A673 (cell line): ENCODE measurements at places on chromosomes 3 and 15.

- DNase-seq = no peak
These were observed 16.6 kb downstream of the KLF15 start for GRCh38 chr3:126340596-126340942.

DNA sequence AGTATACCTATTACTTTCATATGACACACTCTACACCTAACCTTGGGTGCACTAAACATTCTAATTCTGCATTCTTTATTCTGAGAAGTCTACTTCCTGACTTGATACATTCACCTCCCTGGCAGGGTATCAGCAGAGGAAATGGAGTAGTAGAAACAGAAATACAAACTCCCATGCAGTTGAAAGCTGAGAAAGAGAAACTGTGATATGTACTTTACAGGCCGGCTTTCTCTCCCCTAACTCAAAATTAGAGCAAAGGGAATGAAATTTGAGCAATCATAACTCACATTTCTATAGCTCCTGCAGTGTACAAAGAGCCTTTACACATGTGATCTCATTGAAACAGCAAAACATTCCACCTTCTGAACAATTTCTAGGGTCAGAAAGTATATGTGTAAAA, 135.5 kb upstream of the COL8A1 start:
- no peak for DNase-seq

- DNase-seq = no peak
These were observed 82.3 kb downstream of the RBPMS2 start for GRCh38 chr15:64693134-64693533.

GRCh38 chr3:142915636-142916035, 26.8 kb upstream of the PCOLCE2 start:
- no peak for DNase-seq

- no peak for DNase-seq
These were observed 132.1 kb downstream of the FEZF2 start for GRCh38 chr3:62241279-62241678.

- peak; percentile 65 for DNase-seq
These were observed 14.1 kb downstream of the KLF15 start for GRCh38 chr3:126342991-126343648.

- no peak for DNase-seq
These were observed 324.6 kb upstream of the IL12A start for GRCh38 chr3:159664006-159664405.

DNA sequence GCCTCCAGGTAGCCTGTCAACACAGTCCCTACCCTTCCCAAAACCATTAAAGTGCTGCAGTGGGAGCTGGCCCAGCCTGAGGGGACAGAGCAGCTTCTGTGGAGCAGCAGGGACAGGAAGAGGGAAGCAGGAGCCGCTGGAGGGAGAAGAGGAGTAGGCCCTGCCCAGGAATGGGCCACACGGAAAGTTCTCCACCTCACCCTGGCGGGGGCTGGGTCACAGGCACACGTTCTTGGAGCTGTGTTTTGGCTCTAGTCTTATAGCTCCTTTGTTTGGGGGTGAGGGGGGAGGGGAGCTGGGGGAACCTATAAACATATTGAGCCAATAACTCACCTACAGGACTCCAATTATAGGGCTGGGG, 508.6 kb downstream of the SHQ1 start:
- no peak for DNase-seq

GRCh38 chr3:187044867-187045552, 94.3 kb downstream of the RPL39L start:
- peak; percentile 34 for DNase-seq

DNA sequence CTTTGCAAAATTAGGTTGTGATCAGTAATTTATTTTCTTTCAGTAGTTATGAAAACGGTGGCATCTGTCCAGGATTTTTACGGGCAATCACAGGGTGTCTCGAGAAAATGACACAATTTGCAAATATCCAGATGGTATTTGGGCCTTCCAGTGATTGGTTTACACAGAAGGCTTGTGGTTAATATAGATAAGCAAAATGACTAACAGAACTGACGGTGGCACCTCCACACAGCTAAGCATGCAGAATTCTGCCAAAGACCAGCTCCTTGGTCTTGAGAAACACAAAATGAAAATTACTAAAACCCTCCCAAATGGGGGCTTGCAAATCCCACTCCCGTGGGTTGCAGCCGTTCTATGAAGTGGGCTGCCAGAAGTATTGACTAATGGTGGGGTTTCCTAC, 5.5 kb downstream of the ARHGEF3 start:
- no peak for DNase-seq

- DNase-seq = no peak
These were observed 292.1 kb downstream of the LPP start for GRCh38 chr3:188446014-188446413.

DNA sequence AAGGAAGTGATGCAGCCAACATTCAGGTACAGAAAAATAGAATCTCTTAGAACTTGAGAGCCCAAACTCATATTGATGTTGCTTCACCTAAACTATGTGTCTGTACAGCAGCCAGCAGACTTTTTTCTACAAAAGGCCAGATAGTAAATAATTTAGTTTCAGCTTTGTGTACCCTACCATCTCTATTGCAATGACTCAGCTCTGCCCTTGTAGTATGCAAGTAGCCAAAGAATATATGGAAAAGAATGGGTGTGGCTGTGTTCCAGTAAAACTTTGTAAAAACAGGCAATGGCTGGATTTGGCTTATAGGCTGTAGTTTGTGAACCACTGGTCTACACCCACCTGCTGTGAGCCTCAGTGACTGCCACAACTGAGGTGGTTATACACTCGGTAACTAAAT, 392.5 kb upstream of the RARB start:
- DNase-seq = no peak

DNA sequence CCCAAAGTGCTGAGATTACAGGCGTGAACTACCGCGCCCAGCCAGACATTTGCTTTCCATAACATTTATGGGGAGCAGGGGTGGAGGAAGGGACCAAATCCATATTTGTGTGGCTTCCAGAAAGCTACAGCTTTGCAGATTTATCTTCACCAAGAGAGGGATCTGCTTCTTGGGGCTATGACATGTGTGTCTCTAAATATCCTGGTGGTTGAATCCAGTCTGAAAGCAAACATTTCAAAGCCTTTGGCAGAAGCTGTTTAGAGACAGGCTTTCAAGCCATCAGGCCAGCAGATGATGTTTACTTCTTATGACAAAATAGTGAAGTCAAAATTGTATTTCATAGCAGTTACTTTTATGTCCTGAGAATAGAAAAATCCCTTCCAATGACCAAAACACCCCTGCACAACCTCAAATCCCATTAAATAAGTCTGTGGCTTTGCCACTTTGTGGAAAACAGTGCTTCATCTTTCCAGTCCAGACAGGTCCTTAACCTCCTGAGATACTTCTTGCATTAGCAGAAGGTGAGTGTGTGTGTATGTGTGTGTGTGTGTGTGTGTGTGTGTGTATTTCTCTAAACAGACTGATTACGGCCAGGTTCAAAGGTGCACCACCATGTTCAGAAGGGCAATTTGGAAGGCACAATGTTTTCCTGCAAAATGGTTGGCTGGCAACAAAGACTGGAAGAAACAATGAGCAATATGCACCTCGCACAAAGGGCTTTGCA, 191.4 kb upstream of the LRIG1 start:
- no peak for DNase-seq

DNA sequence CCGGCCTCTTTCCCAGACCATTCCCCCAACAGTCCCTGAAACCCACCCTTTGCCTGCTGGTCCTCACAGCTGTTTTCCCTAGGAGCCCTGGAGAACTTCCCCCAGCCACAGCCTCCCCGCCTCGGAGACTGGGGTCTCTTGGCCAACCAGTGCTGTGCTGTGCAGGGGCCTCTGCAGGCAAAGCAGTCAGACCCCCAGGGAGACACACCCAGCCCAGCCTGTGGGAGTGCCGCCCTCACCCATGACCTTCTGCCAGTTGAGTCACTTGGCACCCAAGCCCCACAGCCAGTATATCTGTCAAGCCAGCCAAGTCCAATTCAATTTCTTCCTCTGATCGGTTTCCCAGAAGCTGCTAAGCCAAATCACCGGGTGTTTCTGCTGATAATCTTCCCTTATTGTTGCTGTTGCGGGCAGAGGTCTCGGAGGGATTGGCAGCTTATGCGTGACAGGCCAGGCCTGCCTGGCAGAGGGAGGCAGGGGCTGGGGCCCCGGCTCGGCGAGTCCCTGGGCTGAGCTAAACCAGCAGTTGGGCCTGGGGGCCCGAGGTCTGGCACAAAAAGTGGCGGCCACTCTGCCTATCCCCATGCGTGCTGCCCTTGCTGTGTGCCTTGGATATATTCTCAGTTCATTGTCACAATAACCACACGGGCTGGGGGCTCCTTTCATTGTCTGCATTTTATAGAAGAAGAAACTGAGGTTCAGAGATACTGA, 65.6 kb upstream of the SLC6A1 start:
- no peak for DNase-seq

- DNase-seq = peak; percentile 48
These were observed 41.6 kb upstream of the DLG1 start for GRCh38 chr3:197339841-197340520.

DNA sequence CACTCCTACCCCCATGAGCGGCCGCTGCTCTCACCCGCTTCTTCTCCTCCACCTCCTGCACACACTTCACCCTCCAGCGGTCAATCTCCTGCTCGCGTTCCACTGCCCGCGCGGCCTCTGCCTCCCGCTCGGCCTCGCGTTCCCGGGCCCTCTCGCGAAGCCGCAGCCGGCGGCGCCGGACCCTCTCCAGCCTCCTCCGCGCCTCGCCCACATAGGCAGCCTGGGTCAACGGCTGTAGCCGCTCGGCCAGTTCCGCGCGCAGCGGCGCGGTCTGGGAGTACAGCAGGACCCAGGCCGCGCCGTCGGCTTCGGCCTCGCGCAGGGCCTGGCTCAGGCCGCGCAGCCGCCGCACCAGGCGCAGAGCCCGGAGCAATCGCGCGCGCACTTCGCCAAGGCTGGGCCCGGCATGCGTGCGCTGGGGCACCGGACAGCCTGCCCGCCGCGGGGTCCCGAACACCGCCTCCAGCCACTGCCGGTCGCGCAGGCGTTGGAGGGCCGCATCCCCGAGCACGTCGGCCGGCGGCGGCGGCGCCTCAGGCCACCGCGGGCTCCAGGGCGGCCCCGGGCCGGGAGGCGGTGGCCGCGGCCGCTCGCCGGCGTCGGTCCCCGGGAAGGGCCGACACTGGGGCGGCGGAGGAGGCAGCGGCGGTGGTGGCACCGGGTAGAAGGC, 595 bp downstream of the PDCD7 start:
- DNase-seq = peak; percentile 33

GRCh38 chr15:73564255-73564654, 68.9 kb downstream of the NPTN start:
- DNase-seq = peak; percentile 42

DNA sequence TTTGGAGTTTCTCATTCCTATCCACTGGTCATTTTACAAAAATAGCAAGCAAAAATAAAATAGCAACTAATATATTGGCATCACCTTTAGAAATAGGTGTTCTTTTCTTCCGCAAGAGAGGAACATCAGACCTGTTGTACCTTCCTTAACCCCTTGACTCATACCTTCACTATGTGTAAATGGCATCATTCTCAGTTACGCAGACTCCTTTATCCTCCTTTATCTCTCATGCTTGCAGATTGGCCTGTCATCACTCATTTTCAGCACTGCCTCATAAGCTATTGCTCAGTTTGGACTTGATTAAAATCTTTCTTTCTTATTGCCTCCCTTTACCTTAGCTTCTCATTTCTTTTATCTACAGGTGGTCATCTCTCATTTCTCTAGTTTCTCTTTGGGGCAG, 21.4 kb downstream of the ARHGEF26 start:
- DNase-seq = no peak

GRCh38 chr15:41396111-41396510, 6.2 kb downstream of the NDUFAF1 start:
- DNase-seq = no peak

DNA sequence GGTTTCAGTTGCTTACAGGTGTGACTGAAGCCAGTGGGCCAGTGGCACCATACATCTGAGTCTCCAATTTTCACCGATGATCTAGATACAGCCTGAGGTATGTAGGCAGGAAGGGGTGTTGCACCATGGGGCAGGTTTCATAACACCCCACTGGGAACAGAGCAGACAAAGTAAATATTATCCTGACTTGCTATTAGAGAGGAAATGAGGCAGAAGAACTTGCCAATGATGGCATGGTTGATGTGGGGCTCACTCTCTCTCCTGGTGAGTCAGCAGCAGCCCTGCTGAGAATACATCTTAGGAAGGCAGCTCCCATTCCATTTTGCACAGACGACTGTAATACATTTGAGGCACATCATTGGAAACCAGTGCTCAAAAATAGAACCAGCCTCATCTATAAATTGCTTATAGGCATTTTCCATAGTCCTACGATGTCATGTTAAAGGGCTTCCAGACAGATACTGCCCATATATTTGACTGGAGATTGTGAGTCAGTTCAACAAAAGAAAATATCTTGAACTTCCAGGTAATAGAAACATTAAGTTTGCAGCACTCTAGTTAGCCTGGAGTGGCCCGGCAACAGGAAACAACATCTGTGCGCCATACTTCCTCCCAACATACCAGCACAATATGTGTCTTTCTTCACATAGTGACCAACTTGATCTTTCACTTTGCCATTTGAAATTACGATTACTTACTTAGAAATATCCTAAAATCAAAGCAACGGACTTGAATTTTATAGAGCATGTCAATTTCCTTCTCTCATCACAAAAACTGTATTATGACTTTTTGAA, 175.5 kb downstream of the NECTIN3 start:
- peak; percentile 61 for DNase-seq

GRCh38 chr3:103385961-103386656, 951.3 kb downstream of the ZPLD1 start:
- DNase-seq = no peak

DNA sequence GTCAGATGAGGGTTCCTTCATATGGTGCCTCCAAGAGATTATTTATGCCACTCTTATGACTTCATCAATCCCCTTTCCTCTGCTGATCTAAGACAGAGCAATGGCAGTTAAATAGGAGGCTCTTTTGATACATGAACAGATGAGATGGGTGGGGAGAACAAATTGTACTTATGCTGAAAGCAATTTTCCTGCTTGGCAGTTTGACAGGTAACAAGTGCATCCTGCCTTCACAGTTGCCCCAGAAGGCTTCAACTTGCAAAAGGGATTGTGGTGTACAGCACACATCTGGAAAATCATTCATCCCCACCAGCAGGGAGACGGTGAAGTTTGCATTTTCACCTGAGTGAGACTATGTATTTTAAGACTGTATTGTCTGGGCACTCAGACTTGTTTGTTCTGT, 27.3 kb downstream of the ENTPD3 start:
- no peak for DNase-seq

DNA sequence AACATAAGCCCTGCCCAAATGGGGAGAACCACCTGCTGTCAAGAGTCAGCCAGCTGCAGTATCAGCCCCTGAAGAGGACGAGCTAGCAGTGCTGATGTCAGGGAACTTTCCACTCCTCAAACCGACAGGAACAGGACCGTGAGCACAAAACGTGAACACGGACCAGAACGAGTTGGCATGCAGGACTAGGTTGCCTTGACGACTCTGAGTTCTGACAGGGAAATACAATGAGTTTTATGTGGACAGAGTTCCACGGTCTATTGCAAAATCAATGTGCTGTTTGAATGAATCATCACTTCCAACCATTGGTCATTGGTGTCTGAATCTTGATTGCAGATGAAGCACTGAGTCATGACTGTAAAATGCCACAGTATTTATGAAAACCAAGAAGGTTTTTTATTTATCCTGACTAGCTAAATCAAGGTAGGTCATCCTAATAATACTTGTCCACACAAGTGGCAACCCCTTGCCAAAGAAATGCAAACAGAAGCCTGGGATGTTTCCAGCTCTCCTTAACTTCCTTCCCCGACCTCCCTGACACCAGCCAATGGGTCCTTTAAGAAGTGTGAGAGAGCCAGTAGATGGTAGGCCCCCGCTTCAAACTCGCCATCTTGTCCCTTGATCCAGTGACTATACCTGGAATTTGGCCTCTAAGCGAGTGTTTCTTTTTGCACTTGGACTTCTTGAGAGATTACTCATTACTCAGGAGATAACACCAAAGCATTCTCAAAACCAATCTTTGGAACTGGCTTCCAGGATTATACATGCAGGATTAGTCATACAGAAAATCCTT, 119.6 kb downstream of the ASB7 start:
- peak; percentile 63 for DNase-seq
